ENCODE measurements at places on chromosomes 2 and 18.

DNA sequence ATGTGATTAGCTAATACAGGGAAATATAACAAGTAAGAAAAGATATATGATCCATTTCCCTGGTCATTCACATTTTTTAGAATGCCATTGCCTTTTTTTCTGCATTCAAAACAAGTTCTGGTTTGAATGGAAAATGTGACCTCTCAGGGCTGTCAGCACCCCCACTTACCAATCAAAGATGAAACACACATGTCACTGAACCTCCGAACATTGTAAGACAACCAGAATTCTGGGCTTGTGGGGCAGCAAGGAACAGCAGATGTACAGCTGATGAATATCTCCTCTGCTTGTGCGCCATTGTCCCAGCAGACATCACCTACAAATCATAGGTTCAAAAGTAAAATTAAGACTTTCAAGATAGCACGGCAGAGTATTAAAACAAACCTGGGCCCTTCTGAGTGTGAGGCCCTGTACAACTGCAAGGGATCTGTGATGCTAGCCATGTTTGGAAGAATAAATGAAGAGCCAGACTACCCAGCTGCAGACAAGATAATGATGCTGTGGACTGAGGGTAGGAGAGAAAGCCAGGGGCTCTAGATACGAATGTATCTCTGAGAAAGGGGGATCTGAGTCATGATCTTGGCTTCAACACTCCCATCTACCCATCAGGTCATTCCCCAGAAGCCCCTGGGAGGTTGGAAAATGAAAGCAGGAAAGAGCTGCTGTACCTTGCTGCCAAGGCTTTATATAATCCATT is 108.7 kb upstream of the SERTAD2 start:
- DNase-seq = no peak

DNA sequence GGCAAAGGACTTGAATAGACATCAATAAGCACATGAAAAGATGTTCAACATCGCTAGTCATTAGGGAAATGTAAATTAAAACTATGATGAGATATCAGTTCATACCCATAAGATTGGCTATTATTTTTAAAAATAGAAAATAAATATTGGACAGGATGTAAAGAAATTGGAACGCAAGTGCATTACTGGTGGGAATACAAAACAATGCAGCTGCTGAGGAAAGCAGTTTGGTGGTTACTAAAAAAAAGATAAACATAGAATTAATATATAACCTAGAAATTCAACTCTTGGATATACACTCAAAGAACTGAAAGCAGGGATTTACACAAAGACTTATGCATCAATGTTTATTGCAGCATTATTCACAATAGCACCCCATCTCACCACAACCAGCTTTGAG is 174.5 kb upstream of the NDUFV2 start:
- DNase-seq = no peak

- DNase-seq = no peak
Measured at GRCh38 chr2:128420131-128420530, 101.5 kb upstream of the HS6ST1 start.

DNA sequence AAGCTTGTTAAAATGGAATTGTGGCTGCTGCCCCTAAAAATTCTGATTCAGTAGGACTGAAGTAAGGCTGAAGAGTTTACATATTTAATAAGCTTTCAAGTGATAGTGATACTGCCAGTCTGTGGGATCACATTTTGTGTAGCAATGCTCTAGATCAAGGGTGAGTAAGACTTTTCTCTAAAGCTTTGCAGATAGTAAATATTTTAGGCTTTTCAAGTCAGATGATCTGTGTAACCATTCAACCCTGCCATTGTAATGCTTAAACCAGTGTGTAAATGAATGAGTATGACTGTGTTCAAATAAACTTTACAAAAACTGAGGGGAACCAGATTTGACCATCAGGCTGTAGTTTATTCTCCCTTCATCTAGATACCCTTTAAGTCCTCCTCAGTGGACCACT is 92.7 kb downstream of the PIK3C3 start:
- no peak for DNase-seq

Data from T-helper 22 cell (primary cell).